Cerebellar nuclear complex (tissue), 1 donor: ENCODE measurements at places on chromosomes 7 and 10.

DNA sequence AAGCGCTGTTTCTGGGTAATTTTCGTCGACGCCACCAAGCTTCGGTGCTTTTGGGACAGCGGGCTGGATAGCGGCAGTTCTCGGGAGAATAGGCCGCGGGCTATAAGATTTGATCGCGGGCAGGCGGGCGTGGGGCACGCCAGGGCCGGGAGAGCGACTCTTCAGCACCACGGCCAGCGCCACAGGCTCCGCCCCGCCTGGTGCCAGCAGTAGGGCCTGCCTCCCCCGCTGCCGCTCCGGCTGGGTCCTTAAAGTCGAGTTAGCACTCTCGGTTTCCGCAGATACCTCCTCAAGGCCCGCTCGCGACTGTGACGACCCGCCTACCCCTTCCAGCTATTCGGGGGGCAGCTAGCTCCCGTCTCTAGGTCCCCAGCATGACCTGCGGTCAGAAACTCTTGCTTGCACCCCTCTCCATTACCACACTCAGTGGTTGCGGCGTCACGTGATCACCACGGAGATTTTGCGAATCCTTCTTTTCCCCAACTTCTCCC is 9.4 kb downstream of the NXPH1 start:
- DNase-seq: no peak

DNA sequence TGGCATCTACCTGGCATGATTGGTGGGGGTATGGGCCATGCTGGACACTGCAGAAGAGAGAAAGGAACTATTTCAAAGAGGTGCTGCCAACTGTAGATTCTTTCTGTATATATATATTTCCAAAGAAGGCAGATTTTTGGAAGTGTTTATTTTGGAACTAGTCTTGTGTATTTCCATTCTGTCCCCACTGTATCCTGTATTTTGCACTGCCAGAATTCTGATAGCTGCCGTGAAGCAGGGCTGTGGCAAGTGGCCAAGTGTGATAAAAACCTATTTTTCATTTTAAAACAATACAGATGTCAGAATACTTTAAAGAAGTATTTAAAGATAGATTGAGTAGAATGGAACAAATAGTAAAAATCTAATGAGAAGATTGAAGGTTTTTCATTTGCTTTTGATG is 17.1 kb downstream of the MCU start:
- DNase-seq: no peak

DNA sequence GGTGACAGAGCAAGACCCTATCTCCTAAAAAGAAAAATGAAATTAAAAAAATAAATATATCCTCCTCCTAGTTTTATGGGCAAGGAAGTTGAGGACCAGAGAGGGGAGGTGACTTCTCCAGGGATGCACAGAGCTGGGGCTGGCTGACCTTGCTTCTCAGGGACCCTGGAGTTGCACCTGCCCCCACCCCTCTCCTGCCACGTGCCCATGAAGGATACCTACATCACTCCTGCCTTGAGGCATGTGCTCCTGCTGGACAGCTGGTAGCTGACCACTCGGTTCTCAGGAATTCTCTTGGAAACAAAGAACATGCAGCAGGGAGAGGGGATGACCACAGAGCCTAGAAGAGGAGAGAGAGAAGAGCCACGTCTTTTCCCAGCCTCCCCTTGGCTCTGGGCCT is 522 bp downstream of the CCL24 start:
- no peak for DNase-seq

- no peak for DNase-seq
Observed at GRCh38 chr7:14666304-14666703, 236.2 kb downstream of the DGKB start.

DNA sequence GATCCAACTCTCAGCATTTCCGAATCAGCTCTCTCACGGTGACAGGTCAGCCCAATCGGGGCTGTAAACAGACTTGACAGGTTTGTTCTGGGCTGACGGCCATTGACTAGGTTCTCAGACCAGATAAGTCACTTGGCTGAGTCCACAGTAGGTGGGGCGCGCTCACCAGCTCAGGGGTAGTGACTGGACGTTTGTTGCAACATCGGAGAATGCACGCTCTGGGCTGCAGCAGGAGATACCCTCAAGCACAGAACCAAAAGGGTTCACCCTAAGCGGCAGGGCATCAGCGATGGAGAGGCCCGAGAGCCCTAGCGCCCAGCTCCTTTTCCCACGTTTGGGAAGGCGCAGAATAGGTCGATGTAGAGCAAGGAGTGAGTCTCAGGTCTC is 1.8 kb downstream of the KLLN start:
- DNase-seq: peak; percentile 70

DNA sequence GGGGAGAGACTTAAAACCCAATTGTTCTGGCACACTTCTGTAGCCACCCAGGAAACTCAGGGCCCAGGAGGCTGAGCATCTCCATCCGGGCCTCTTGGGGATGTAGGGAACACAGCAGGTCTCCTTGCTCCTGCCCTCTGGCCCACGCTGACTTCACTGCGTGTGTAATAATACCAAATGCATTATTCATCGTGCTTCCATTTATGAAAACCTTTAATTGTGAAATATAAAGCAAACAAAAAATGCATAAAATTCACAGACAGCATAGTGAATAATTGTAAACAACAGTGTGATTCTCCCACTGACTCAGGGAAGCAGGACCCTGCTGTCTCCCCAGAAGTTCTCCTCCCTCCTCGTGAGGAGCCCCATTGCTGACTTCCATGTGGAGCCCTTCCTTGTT is 70.3 kb upstream of the SHH start:
- DNase-seq: no peak

GRCh38 chr7:158537516-158537882 is 50.1 kb downstream of the PTPRN2 start:
- no peak for DNase-seq

- DNase-seq: no peak
Observed at GRCh38 chr7:102096706-102097427, 189.8 kb upstream of the SH2B2 start.

- DNase-seq: no peak
Observed at GRCh38 chr7:32218154-32218467, 147.9 kb upstream of the PDE1C start.

DNA sequence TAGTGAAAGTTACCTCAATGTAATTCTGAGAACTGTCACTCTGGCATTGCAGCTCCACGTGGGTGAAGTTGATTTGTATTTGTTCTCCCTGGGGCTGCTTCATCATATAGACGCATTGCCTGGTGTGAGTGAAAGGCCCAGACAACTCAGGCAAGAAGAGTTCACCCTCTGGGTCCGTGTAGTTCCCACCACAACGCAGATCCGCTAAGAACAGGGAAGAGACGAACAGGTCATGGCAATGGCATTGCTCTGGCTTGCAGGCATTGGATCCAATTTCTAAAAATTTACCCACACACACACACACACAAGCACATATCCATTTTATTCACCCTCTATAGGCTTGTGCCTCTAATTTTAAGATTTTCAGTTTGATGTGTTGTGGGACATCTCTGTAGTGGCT is 45.4 kb downstream of the CUBN start:
- DNase-seq: no peak

GRCh38 chr7:23383225-23383624 is 84.1 kb downstream of the MALSU1 start:
- no peak for DNase-seq

DNA sequence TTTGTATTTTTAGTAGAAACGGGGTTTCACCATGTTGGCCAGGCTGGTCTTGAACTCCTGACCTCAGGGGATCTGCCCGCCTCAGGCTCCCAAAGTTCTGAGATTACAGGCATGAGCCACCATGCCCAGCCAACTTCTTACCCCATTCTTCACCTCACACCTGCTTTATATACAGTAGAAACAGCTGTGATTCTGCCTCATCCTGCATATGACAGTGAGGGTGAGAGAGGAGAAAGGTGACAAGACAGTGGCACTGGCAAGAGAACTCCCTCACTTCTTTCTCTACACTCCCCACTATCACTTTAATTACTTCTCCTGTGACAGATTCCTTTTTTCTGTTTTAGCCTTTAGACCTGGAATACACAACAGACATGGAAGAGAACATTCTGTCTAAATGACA is 61.8 kb upstream of the CAPZA2 start:
- DNase-seq: no peak

- DNase-seq: no peak
Observed at GRCh38 chr10:92082583-92083280, 159.2 kb downstream of the BTAF1 start.

- no peak for DNase-seq
Observed at GRCh38 chr10:44818041-44818649, 93.0 kb upstream of the TMEM72 start.

GRCh38 chr10:60414877-60415585 is 25.4 kb upstream of the ANK3 start:
- DNase-seq: no peak

DNA sequence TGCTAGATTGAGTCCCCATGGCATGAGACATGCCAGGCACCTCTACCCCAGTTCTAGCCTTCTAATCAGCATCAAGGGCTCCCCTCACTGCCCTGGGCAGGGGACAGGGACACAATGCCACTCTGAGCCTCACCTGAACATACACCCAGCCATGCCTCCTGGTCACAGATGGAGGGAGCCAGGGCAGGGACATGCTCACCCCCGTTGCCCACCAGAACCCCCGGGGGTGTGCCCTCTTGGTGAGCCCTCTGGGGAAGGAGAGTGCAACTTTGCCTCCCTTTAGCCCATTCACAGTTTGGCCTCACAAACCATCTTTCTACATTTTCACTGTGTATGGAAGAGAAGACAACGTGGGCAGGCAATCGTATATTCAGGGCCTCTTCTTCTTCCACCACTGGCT is 167.2 kb downstream of the LCOR start:
- DNase-seq: no peak

GRCh38 chr10:33337326-33337957 is 3.0 kb upstream of the NRP1 start:
- DNase-seq: no peak

DNA sequence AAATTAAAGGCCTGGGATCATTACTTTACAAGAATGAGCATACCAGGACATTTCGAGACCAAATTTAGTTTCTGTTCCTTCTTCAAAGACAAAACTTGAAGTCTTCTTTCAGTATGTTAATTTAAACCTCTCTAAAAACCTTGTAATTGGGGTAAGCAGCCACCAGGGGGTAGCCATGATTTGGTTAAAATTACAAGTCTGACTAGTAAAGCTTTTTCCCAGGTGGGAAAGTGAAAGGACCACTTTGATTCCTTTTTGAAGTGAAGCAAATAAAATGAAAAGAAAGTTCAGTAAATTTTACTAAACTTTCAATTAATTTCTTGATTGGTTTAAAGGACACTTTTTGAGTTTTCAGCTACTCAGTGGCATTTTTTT is 294.3 kb downstream of the BBS9 start:
- DNase-seq: no peak

GRCh38 chr10:31142026-31142425 is 110.4 kb upstream of the ZNF438 start:
- no peak for DNase-seq

- DNase-seq: peak; percentile 54
Observed at GRCh38 chr7:50782375-50783208, at the start of gene GRB10. TSS of gene GRB10 (minus strand) at chr7:50782896. CDS start at chr7:50732322, 50,574 bp downstream.

- no peak for DNase-seq
Observed at GRCh38 chr10:9786101-9786500, 1231.6 kb upstream of the CELF2 start.

DNA sequence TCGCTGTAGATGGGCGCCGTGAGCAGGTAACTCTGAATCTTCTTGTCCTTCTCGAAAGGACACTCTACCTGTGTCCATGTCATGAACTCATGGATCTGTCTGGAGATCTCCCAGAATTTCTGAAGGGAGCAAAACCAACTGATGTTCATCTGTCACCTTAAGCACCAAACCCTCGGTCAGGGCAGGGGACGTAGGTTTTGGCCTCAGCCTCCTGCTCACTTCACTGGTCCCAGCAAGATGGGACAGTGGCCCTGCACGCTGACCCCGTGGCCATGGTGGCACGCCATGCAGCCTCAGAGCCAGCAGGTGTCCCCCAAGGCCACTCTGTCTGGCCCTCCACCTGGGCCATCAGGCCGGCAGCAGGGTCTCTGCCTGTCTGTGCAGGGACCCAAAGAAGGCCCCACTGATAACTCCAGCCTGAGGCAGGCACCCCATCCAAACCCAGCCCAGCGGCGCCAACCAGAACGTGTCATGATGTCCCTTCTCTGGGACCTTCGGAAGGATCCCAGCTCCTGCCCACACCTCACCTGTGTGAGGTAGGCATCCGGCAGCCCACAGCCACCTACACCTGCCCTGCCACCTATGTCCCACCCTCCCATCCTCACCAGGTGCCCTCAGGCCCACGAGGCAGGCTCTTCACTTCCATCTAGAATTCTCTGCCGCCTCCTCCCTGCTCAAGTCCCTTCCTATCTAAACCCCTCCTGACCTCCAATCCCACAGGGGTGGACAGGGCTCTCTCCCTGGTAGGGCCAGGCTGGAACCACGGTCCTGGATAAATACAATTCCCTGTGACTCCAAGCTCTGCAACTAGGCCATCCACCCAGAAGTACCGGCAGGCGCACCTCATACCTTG is 59.0 kb downstream of the CSGALNACT2 start:
- DNase-seq: no peak

DNA sequence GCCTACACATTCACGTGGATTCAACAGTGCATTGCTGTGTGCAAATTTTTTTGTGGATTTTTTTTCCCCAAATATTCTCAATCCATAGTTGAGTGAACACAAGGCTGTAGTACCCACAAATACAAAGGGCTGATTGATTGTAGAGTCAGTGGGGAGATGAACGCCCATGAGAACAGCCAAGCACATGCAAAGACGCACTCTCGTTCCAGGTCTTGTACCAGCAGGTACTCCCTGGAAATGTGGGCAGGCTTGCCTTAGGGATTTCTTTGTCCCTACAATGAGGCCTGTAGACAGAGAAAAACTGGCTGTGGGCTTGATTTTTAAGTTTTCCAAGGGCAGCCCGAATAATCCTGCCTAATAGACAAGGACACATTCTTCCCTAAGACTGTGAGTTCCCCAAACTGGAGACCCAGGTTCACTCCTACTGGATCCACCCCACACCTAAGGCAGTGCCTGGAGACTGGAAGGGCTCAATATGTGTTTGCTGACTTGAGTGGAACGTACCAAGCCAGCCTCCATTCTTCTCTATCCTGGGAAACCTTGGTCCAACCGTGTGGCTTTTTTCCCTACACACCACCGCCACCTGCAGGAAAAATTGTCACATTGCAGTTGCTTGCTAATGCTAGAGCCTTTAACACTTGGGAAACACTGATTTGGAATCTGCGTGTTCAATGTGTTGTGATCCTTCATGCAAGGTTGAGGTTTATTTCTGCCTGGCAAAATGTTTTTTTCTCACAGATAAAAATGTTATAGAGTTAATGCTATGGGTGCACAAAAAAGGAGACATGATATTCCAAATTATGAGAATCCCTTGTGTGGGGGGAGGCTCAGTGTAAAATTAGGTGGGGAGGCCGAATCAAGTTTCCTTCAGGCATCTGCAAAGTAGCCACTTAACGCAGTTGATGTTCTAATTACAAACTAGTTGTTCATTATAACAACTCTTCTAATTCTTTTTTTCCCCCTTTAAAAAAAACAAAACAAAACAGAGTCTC is 49.3 kb downstream of the PPP1R17 start:
- no peak for DNase-seq

DNA sequence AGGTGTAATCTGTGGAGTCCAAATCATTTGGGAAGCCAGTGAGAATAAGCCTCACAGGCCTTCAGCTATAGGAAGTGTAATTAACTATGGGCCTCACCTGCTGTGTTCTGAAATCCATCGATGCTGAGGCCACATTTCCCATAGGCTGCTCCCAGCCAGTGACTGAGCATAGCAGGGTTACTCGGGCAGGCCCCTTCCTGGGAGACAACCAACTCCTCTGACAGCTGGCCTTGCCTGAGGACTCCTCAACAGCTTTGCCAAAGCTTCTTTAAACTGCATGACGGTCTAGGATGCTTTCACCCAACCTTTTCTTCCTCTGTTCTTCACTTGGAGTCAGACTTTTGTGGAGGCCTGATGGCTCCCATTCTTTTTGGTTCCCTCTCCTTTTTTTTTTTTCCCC is 63.8 kb upstream of the SMNDC1 start:
- DNase-seq: no peak

GRCh38 chr10:117543225-117544003 is 868 bp downstream of the EMX2 start:
- no peak for DNase-seq
